ENCODE measurements at places on chromosomes 2 and 18.
A peak's percentile ranks its signal among the peaks of the same experiment; 100 is the strongest.

DNA sequence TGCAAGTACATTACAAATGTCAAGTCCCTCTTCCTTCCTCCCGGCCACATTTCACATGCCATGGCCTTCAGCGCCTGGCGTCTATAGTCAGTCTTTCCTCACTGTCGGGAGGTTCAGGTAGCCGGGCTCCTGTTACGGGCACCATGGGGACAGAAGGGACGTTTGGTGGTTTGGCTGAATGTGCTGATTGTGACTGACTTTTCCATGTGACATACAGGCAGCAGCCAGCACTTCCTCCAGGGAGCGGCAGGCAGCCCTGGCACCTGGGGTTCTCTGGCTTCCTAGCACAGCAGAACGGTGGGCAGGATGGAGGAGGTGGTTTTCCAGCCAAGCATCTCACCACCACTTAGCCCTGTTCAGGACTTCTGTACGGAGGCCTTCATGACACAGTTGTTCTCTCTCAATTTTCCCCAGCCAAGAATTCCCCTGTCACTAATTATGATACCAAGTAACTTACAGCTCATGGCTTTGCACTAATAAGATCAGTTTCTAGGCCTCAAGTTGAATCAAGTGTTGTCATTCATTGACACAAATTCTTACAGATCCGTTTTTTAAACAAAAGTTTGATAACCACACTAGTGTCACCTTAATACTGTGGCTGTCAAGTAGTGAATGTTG, 83.9 kb upstream of the REV1 start:
- no peak overlapping the region for H3K4me3 ChIP-seq
- H3K27me3 ChIP-seq: no peaks in the 10 kb centered on the region
- H3K27ac ChIP-seq: no peak overlapping the region
- H3K4me1 ChIP-seq: no peaks in the 10 kb centered on the region
- DNase-seq: no peak

GRCh38 chr2:71460595-71461303, 7.4 kb downstream of the DYSF start:
- DNase-seq: no peak
- H3K27ac ChIP-seq: no peak overlapping the region
- H3K27me3 ChIP-seq: peaks cover 4% of the 10 kb centered on the region
- H3K36me3 ChIP-seq: no peaks in the 10 kb centered on the region
- H3K4me3 ChIP-seq: no peak overlapping the region

DNA sequence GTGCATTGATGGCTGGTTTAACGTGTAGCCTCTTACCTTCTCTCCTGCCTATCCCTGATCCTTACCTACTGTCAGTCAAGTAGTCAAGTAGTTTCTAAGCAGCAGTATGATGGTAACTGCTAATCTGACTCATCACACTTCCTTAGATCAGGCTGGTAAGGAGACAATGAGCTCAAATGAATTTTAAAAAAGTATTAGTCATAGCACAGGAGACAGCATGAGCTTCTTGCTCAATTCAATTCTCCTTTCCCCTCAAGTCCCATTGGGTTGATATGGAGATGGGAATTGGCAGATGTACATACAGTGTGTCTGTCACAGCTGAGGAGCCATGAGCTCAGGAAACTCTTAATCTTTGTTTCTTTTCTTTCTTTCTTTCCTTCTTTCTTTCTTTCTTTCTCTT, 799.7 kb downstream of the LRP1B start:
- H3K27ac ChIP-seq: no peak overlapping the region
- DNase-seq: no peak
- no peaks in the 10 kb centered on the region for H3K4me1 ChIP-seq

GRCh38 chr18:58104096-58104495, 60.1 kb downstream of the NEDD4L start:
- no peaks in the 10 kb centered on the region for H3K36me3 ChIP-seq
- H3K27ac ChIP-seq: no peak overlapping the region
- DNase-seq: no peak

GRCh38 chr18:75530566-75531211, 103.2 kb upstream of the SMIM21 start:
- H3K4me3 ChIP-seq: no peak overlapping the region
- H3K36me3 ChIP-seq: no peaks in the 10 kb centered on the region

DNA sequence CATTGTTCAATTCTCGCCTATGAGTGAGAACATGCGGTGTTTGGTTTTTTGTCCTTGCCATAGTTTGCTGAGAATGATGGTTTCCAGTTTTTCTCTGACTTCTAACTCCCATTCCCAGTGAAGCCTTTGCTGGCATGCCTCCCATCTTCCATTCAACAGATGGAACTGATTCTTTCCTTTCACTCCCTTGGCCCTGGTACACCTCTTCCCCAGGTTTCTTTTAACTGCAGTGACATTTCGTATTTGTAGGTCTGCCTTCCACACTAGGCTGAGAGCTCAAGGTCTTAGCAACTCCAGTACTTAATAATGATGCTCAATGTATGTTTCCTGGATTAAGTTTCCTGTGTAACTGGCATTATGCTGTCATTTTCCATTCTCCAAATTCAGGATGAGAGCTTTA, 48.5 kb downstream of the GAREM1 start:
- H3K27ac ChIP-seq: no peak overlapping the region
- H3K36me3 ChIP-seq: no peaks in the 10 kb centered on the region
- H3K4me1 ChIP-seq: no peaks in the 10 kb centered on the region
- no peak for DNase-seq
- H3K4me3 ChIP-seq: no peak overlapping the region

DNA sequence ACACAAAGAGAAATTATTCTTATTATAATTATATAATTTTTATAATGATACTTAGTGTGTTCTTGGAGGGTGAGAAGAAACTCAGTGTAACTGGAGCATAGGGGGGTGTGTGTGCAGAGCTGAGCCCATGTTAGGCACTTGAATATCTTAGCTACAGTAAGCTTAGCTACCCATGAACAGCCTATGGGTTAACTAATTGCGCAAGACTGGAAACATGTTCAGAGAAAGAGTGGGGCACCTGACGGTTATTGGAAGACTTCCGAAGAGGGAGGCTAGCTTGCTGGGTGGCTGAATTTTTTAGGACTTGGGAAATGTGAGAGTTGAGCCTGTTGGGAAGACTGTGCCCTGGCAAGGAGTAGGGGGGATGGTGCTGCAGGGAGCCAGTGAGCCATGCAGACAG, 229.2 kb downstream of the SLC4A3 start:
- no peaks in the 10 kb centered on the region for H3K36me3 ChIP-seq
- H3K27ac ChIP-seq: no peak overlapping the region
- DNase-seq: no peak

DNA sequence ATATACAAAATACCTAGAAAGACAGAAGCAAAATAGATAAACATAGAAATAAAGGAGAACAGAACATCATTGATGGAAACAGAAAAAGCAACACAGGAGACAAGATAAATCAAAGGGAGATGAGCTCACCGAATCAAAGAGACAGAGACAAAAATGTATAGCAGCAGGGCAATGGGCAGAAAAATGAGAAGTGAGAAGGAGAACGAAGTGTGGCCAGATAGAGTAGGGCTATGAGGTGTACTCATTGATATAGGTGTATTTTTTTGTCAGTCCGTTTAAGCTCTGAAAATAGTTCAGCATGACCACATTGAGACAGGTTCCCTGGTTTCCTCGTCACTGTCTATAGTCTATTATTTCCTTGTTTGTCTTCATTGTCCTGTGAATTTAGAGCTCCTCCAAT, 55.1 kb downstream of the SP100 start:
- DNase-seq: no peak
- peak overlapping the region; percentile 85 for H3K27ac ChIP-seq
- H3K27me3 ChIP-seq: no peaks in the 10 kb centered on the region

DNA sequence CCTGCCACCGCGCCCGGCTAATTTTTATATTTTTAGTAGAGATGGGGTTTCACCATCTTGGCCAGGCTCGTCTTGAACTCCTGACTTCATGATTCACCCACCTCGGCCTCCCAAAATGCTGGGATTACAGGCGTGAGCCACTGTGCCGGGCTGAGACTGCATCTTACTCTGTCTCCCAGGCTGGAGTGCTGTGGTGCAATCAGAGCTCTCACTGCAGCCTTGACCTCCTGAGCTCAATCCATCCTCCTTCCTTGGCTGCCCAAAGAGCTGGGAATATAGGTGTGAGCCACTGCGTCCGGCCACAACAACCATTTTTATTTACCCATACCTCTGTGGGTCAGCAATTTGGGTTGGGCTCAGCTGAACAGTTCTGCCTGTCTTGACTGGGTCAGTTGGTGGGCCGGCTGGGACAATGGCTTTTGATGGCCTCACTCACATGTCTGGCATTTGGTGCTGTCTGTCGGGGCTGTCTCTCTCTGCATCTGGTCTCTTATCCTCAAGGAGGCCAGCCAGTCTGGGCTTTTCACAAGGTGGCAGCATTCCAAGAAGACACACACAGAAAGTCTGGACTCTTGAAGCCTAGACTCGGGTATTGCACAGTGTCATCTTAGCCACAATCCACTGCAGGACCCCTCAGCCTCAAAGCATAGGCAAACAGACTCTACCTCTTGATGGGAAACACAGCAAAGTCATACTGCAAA, 116.8 kb upstream of the GATA6 start:
- no peak overlapping the region for H3K27ac ChIP-seq
- H3K27me3 ChIP-seq: no peaks in the 10 kb centered on the region
- no peaks in the 10 kb centered on the region for H3K36me3 ChIP-seq
- no peak overlapping the region for H3K4me3 ChIP-seq

DNA sequence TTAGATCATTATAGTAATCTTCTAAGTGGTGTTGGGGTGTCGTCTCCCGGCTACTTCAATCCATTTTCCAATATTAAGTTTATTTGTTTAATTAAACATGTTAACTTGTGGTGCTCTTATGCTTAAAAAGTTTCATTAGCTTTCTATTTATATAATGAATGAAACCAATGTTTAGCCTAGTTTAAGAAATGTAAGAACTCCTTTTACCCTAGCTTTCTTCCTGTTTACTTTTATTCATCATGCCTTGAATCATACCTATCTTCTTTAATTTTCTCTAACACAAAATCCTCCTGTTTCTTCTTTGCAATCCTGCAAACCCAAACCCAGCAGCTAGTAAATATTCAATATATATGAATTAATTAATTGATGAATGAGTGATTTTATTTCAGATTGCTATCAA, 1276.7 kb upstream of the PIK3C3 start:
- H3K4me1 ChIP-seq: no peaks in the 10 kb centered on the region
- no peaks in the 10 kb centered on the region for H3K27me3 ChIP-seq
- no peak for DNase-seq
- H3K36me3 ChIP-seq: no peaks in the 10 kb centered on the region

GRCh38 chr18:45085916-45086624, 405.4 kb downstream of the SETBP1 start:
- H3K27me3 ChIP-seq: no peaks in the 10 kb centered on the region
- H3K27ac ChIP-seq: no peak overlapping the region
- no peaks in the 10 kb centered on the region for H3K36me3 ChIP-seq
- no peaks in the 10 kb centered on the region for H3K4me1 ChIP-seq

GRCh38 chr18:10789180-10789579, 263.4 kb downstream of the NAPG start:
- H3K36me3 ChIP-seq: no peaks in the 10 kb centered on the region
- no peak overlapping the region for H3K27ac ChIP-seq
- DNase-seq: no peak
- H3K4me1 ChIP-seq: peaks cover 5% of the 10 kb centered on the region
- H3K4me3 ChIP-seq: no peak overlapping the region
- H3K27me3 ChIP-seq: peaks cover 49% of the 10 kb centered on the region

- no peaks in the 10 kb centered on the region for H3K36me3 ChIP-seq
- H3K27me3 ChIP-seq: no peaks in the 10 kb centered on the region
- H3K4me1 ChIP-seq: no peaks in the 10 kb centered on the region
- DNase-seq: no peak
- no peak overlapping the region for H3K4me3 ChIP-seq
Observed at GRCh38 chr2:120954939-120955338, 219.3 kb downstream of the GLI2 start.

DNA sequence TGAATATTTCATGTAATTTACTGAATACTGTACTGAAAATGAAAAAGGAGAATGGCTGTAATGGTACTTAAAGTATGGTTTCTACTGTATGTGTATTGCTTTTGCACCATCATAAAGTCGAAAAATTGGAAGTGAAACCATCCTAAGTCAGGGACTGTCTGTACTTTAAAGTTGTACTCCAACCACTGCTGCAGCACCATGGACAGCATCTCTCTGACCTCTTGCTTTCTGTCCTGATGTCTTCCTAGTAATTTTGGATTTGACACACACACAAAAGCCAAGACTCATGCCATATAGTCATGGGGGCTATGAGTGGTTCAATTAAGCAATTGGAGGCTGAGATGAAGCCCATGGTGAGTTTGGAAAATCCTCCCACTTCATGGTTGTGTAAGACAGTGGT, 256.3 kb upstream of the PKDCC start:
- no peaks in the 10 kb centered on the region for H3K27me3 ChIP-seq
- H3K4me3 ChIP-seq: no peak overlapping the region
- H3K36me3 ChIP-seq: no peaks in the 10 kb centered on the region
- DNase-seq: peak; percentile 63
- no peak overlapping the region for H3K27ac ChIP-seq

DNA sequence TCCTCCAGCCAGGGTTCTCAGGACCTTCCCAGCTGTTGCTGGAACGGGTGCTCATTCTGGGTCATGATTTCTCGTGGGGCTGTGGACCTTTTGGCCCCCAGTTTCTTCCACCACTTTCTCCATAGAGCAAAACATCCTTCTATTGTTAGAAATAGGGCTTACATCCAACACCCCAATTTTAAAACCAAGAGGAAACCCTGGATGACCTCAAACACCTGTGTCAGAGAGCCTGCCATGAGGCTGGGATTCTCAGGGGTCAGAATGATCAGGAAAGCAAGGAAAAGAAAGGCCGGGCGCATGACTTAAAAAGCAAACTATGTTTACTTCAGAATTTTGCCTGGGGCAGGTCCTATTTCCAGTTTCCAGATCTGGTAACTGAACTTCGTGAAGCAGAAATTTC, 307.9 kb upstream of the MEIS1 start:
- no peaks in the 10 kb centered on the region for H3K36me3 ChIP-seq
- H3K27me3 ChIP-seq: no peaks in the 10 kb centered on the region
- H3K4me1 ChIP-seq: no peaks in the 10 kb centered on the region
- no peak for DNase-seq
- no peak overlapping the region for H3K4me3 ChIP-seq

DNA sequence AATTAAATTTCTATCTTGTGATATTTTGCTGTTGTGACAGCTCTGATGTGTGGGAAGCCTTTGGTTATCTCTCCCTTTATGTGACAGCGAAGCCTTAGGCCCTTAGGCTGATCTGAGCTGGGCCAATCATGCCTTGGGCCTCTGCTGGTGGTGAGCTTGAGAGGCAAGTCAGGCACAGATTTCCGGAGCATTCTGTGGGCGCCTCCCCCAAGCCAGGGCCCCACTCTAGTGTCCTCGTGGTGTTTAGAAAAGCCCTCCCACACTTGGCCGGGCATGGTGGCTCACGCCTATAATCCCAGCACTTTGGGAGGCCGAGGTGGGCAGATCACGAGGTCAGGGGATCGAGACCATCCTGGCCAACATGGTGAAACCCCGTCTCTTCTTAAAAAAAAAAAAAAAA, 239.8 kb downstream of the SH3RF3 start:
- no peak overlapping the region for H3K27ac ChIP-seq
- H3K4me3 ChIP-seq: no peak overlapping the region
- peaks cover 5% of the 10 kb centered on the region for H3K27me3 ChIP-seq
- no peaks in the 10 kb centered on the region for H3K36me3 ChIP-seq
- no peaks in the 10 kb centered on the region for H3K4me1 ChIP-seq

DNA sequence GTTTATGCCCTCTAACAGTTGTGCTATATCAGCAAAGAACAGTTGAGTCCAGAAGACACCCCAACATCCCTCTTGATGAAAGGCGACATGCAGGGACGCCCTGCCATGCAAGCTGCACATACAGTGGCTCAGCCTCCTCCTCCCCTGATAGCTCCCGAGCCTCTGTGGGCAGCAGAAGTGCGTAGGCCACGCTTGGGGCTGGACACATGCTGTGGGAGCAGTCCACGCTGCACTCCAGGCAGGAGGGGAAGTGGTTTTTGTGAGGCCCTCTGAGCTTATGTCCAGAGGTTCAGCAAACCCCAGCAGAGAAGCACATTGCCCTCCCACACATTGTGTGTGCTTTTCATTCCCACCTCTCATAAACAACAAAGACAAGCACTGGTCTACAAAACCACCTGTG, 162.1 kb downstream of the SEPTIN10 start:
- no peaks in the 10 kb centered on the region for H3K36me3 ChIP-seq
- DNase-seq: no peak
- peaks cover 8% of the 10 kb centered on the region for H3K4me1 ChIP-seq
- no peaks in the 10 kb centered on the region for H3K27me3 ChIP-seq
